NCI-H187 treated with DMSO at 0.1 percent for 48 hours (cell line): ENCODE measurements at places on chromosomes 12 and 14.

DNA sequence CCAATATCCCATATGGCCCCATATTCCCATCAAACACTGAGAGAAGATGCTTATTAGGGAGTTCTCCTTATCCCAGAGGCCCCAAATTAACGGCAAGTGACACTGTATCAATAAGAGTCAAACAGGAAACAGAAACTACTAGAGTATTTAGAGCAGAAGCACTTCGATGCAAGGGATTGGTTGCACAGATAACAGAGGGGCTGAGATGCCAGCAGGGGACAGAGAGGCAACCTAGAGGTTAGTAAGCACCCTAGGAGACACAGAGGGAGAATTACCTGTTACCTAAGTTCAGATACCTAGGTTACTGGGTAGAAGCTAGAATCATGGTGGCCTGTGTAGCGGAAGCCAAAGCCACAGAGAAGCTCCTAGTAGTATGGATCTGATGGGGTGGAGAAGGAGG lies 2.9 kb downstream of the HEBP1 start:
- no peak for DNase-seq

GRCh38 chr12:41699658-41700057 lies 445.0 kb downstream of the GXYLT1 start:
- no peak for DNase-seq

DNA sequence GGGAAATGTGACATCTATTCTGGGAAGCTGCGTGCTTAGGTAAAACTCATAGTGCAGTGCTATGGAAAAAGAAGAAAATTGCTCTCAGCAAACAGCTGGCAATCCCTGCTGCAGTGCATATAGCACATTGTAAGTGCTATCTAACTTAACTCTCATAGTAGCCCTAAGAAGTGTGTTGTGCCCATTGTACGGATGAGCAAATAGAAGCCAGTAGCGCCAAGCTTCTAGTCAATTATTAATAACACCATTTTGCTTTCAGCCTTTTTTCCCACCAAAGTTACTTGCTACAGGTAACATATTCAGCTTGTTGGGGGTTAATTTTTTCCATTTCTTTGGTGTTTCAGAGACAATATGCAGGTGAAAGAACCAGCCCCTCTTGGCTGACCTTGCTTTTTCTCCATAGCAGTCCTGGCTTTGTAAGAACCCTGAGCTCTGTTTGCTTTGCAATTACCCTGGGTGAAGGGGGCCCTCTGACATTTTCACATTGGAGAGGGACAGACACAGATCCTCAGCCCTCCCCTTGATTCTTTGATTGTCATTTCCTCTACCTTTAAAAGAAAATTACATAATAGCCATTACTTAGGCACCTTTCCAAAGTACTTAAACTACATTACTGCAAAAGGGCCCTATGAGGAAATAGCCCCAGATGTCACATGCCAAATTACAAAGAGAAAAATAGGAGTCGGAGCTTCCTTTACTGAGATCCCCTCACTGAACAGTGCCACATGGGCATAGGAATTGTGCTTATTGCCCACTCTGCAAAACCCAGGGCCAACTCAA lies 576.2 kb upstream of the TBX3 start:
- DNase-seq: peak; percentile 92

DNA sequence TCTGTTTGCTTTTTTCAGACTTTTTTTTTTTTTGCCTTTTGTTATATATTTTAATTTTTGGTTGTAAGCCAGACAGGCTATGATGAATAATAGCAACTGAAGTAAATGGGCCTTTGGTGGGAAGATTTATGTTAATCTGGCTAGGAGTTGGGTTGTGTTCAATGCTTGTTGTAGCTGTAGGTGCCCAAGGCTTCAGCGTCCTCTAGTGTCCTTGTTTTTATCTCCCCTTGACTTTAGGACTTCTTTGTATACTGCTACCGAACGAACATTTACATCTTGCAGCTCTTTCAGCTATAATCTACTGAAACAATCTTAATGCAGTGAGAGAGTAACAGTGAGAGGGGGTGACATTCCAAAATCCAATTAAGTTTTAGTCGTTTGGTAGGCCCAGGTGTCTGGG lies 848.4 kb upstream of the FBXO33 start:
- DNase-seq: no peak

GRCh38 chr14:59632381-59632780 lies 55.8 kb upstream of the CCDC175 start:
- peak; percentile 32 for DNase-seq

DNA sequence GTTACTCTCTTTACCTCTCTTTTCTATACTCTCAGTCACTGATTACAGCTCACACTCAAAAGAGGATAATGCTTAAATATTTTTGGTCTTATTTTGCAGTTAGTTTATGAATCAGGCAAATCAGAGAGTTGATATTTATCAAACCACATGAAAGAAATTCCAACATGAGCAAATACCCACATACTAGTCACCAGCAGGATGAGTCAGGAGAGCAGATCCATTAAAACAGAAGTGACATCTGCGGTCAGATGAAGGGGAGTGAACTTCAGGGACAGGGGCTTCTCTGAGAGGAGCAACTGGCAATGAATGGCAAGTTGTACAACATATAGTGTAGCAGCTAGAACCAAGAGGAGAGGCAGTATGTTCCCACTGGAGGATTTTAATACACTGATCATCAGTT lies 258.7 kb downstream of the SYT10 start:
- DNase-seq: no peak

DNA sequence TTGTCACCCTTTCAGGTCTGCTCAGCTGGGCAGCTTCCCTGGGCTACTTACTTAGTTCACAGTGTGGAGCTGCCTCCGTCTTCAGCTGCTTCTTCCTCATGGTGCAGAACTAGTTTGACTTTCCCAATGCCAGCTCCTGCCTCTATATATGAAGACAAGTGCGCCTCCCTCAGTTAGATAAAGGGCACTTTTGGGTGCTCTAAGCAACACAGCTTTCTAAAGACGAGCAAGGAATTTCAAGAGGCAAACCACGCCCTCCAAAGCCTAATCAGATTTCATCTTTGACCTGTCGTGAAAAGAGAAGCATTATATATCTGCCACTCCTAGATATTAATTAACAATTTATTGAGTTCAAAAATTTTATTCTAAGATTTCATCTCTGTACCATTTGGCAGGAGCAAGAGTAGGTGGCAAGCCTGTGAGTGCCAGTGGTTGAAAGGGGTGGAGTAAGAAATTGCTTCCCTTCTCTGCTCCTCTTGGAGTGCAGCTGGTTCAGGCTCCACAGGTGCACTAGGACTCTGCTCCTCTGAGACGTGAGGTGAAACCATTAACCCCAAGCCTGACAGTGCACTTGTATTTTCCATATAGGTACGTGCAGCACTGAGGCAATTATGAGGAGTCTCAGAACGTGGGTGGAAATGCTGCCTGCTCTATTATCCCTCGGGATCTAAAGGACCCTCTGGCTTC lies 2.1 kb upstream of the SLC11A2 start:
- DNase-seq: peak; percentile 43

GRCh38 chr12:104952816-104953215 lies 5.3 kb downstream of the SLC41A2 start:
- no peak for DNase-seq

DNA sequence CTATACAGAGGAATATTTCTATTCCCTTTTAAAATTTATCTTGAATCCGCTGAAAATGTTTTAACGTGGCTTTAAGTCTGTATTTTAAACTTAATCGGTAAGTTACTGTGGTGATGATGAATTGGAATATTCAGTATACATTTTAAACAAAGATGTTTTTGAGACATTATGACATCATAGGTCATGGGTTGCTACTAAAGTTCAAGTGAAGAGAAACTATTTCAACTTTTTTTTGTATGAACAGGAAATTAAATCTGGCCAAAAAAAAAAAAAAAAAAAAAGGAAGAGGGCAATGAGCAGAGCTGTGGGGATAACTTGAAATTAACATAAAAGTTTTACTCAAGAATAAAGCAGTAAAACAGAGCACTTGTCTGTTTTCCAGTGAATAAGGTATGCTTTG lies 109.0 kb downstream of the PLEKHA5 start:
- DNase-seq: no peak

GRCh38 chr14:91193069-91193468 lies 51.4 kb downstream of the GPR68 start:
- DNase-seq: no peak

DNA sequence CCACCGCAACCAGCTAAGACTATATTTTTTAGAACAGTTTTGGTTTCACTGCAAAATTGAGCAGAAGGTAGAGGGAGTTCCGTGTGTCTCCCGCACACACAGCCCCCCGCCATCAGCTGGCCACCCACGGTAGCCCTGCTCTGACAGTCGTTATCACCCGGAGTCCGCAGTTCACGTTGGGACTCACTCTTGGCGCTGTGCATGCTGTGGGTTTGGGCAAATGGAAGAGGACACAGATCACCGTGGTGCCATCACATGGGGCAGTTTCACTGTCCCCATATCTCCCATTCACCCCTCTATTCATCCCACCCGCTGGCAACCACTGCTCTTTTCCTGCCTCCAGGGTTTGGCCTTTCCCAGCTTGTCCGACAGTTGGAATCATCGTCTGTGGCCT lies 31.8 kb upstream of the ULK1 start:
- no peak for DNase-seq

DNA sequence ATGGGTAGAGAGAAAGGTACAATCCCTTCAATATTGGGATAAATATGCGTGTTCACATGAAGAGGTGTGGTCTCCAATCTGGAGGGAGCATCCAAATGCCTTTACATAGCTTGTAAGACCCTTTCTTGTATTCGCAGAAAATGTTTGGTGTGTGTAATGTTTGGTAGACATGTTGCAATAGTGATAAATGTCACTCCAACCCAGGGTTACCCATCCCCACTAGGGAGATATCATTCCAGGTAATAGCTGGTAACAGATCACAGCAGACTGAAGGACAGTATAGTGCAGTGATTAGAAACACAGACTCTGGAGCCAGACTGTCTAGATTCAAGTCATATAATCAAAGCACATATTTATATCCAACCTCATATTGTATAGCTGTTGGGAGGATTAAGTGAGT lies 733.6 kb upstream of the TBX3 start:
- no peak for DNase-seq

DNA sequence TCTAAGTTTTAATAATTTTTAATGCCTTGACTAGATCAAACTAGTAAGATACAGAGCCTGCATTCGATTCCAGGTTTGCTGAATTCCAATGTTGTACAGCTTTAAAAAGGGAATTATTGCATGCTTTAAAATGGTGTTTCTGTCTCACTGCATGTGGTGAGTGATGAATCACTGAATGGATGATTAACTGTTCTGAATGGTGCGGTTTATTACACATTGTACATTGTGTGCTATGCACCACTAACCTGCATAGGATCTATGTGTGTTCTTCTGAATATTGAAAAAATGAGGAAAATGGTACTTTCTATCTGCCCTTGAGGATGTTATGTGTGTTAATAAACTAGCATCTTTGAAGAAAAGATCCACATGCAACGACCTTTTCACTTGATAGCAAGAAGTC lies 231.7 kb downstream of the NRXN3 start:
- no peak for DNase-seq

DNA sequence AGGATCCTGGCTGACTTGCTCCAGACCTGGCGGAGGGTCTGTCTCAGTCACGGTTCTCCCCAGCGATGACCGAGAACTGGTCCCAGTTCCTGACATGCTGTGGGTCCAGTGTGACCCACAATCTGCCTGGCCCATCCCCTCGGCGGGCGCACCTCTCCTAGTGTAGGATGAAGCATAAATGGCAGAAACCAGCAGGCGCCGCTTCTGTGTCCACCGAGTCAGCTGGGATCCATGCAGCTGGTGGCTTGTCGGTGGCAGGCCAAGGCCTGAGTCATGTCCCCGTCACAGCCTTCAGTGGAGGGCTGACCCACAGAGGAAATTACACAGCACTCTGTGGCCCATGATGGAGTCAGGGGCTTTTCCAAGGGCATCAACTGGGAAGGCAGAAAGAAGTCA lies 38.5 kb downstream of the NFKBIA start:
- no peak for DNase-seq

DNA sequence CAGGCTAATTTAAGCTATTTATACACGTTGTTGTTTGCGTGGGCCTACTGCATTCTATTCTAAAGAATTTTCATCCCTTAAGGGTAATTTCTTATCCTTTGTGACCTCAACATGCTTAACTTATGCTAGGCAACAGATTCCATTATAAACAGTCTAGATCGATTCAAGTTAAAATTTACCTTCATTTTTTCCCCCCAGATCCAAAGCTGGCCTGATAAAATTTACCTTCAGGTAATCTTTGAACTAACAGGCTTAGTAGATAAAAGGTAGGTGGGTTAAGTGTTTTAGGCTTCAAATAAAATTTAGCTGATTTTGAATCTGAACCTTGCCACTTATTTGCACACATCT lies 389 bp upstream of the CCNB1IP1 start:
- DNase-seq: no peak

DNA sequence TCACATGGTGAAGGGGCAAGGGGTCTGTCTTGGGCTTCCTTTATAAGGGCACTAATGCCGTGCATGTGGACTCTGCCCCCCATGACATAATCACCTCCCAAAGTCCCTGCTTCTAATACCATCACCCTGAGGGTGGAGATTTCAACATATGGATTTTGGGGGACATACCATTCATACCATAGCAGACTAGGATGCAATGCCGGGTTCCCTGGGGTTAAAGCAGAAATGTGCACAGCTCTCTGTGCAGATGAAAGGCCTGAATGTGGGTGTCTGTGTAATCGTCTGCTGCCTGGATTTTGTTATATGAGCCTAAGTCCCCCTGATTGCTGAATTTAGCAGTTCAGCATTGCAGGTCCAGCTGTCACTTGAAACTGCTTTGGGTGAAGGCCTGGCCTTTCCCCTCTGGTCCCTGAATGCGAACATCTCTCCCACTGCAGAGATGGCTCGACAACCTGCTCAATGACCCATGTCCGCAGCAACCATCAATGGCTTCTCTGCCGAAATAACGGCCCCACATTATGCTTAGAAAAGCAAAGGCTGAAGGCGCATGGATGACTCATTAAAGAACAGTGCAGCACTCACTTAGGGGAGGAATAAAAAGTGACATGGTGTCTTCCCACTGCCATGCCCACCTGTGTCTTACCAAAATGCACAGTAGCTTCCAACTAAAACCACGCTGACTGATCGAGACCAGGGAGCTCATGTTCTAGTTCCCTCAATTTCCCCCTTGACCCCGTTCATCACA lies 286.3 kb downstream of the DPF3 start:
- DNase-seq: no peak

DNA sequence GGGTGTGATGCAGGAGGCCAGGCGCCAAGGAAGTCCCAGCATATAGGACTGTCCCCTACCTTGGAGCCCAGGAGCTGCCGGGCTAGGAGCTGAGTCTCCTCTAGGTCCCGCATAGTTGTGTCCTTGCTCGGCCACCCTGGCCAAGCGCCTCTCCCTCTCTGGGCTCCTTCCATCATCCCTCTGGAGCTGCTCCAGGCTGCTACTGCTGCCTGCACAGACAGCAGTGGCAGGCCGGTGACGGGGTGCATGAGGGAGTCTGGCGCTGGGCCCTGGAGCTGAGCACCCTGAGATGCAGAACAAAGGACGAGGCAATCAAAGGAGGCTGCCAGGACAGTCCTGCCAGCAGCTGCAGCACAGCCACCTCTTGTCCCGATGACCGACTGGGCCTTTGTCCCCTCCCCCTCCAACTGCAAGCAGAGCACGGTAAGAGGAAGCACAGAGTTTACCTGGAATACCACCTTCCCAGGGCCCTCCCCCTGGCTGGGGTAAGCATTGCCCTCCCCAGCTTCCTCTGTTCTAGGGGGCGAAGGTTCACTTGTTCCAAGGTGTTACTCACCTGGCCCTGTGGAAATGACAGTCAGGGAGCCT lies 10.4 kb downstream of the DTX1 start:
- no peak for DNase-seq

GRCh38 chr12:2949411-2949810 lies 9.8 kb upstream of the TEAD4 start:
- DNase-seq: no peak

GRCh38 chr14:80483331-80483730 lies 272.0 kb upstream of the DIO2 start:
- DNase-seq: no peak

- no peak for DNase-seq
These were observed 63.0 kb upstream of the PTHLH start for GRCh38 chr12:28035500-28035899.
